CD8-positive, alpha-beta memory T cell (primary cell): ENCODE measurements at places on chromosomes 3 and 15. TPM values are rescaled to one million over a fixed set of nuclear protein-coding genes. Genes with fewer than 3 reads are reported as not detected.

- no peak for DNase-seq
Measured at GRCh38 chr15:91456921-91457320, 356.9 kb downstream of the SV2B start.

DNA sequence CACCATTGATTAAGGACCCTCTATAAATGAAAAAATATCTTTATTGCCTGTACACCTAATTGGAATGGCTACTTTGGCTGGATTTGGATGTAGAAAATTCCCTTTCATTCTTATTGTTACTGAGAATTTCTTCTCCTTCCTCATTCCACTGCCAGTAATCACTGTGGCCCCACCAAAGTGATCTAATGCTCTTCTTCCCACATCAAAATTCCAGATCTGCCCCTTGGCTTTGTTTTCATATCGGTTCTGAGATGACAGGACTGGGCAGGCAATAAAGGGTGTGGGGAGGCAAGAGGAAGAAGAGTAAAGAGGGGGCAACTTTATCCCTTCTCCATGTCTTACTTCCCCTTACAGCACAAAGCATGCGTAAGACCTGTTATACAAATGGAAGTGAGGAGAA, 2.1 kb downstream of the ANKUB1 start:
- no peak for DNase-seq

The DENND4A gene
- 54.3 TPM for total RNA-seq

The DLL4 gene
- total RNA-seq = not detected

DNA sequence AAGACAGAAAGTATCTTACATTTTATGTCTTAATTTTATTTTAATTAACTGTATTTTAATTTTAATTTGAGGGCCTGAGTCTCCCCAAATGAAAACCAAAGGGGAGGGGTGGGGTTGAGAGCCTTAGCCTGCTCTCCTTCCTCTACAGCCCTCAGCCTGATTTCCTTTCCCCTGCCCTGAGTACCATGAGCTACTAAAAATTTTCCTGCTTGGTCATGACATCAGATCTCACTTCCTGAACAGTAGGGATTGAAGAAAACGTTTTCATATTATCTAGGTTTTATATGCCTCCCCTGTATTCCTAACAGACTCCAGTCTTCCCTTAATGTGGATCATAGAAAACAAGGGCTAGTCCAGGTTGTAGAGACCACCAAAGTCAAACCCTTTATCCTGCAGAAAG, 133.9 kb downstream of the MYLK start:
- DNase-seq = no peak

The INKA1 gene
- total RNA-seq = 1.7 TPM

DNA sequence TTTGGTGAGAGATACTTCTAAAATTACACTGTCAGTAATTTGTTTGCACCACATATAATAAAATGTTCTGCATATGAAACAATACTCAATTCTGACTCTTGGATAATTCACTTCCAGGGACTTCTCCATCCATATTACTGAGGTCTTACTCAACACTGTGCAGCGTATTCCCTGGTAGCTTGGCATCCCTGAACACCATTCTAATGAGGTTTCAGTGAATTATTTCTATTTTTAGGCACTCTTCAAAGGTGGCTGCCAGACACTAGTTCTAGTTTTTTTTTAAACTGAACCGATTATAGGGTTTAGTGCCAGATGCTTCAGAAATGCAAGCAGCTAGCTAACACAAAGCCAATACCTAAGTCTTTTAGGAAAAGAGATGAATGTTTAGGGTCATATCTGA, 283.3 kb downstream of the FEZF2 start:
- DNase-seq = no peak

DNA sequence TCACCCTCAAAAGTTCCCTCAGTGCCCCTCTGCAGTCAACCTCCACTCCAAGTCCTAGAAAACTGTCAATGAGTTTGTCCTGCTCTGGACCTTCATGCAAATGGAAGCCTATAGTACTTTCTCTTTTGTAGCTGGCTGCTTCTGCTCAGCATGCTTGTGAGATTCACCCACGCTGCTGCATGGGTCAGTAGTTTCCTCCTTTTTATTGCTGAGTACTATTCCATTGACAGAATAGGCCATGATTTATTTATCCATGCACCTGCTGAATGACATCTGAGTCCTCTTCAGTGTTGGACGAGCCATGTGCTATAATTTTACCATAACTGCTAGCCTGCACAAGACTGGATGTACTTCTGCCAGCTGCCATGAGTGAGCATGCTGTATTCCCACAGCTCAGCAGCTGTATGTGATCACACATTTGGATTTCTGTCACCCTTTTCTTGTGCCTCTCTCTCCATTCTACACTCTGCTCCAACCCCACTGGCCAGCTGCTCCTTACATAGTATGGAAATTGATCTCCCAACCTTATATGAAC, 26.3 kb downstream of the CDCP1 start:
- DNase-seq = no peak

The DPPA2 gene
- not detected for total RNA-seq

The RASGRP1 gene
- total RNA-seq = 64.7 TPM

DNA sequence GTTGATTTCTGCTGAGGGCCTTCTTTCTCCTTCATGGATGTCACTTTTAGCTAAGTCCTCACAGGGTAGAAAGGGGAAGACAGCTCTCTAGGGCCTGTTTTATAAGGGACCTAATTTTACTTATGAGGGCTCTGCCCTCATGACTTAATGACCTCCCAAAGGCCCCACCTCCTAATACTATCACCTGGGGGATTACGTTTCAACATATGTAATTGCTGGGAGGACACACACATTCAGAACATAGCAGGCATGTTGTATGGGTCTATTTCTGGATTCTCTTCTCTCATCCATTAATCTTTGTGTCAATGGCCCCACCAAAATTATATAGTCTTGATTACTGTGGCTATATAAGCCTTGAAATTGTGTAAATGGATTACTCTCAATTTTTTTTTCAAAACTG, 255.0 kb downstream of the CLSTN2 start:
- DNase-seq = no peak

The TRIM59 gene
- total RNA-seq = 31.4 TPM

The FBXW12 gene
- total RNA-seq = not detected

The COL6A5 gene
- not detected for total RNA-seq

DNA sequence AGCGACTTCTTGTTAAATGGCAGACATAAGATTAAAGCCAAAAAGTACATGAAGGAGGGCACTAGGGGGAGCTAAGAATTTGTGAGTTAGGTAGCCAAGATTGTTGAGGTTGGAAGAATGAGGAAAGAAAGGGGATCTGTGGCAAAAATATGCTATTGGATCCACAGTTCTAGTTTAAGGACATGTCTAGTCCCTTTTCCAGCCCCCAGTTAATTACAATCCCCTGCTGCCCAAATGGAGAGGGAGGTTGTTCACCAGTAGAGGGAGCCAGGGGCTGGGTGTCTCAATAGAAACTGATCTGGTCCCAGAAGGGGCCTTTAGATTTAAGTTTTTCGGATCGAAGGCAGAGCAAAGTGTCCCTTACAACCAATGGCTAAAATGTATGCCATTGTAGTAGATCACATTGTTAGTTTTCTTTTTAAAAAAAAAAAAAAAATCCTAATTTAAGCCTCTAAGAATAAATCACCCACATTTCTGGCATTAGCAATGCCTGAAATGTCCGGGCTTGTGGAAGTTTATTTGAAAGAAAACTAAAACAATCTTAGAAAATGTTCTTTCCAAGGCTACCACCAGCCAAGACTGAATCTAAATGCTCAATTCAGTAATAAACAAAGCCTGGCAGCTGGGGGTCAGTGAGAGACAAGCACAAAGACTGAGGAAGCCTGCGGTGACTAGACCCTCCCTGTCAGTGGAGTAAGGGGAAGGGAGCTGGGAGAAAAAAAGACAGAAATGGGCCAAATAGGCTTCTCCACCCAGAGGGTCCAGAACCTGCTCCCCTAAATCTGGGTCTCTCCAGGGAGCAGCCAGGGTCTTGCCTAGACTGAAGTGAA, 7.1 kb downstream of the COL8A1 start:
- no peak for DNase-seq

DNA sequence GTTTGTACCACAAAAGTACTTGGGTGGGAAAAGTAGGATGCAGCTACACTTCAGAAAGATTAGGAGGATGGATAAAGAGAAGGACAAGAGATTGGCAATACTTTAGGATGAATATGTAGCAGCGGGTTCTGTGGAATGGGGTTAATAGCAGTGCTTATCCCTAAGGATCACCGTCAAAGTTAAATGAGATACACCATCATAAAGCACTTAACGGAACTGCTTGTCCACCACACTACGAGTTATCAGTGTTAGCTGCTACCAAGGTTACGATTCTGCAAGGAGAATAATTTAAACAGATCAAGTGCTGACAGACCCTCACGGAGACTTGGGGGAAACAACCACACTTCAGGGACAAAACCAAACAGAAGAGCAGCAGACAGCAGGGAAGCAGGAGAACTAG, 963 bp downstream of the SHQ1 start:
- no peak for DNase-seq

The BDH1 gene
- total RNA-seq = 59.3 TPM

The CCDC54 gene
- total RNA-seq = not detected

GRCh38 chr15:50977162-50977561, 68.7 kb downstream of the AP4E1 start:
- no peak for DNase-seq

The ADCY5 gene
- total RNA-seq = not detected

DNA sequence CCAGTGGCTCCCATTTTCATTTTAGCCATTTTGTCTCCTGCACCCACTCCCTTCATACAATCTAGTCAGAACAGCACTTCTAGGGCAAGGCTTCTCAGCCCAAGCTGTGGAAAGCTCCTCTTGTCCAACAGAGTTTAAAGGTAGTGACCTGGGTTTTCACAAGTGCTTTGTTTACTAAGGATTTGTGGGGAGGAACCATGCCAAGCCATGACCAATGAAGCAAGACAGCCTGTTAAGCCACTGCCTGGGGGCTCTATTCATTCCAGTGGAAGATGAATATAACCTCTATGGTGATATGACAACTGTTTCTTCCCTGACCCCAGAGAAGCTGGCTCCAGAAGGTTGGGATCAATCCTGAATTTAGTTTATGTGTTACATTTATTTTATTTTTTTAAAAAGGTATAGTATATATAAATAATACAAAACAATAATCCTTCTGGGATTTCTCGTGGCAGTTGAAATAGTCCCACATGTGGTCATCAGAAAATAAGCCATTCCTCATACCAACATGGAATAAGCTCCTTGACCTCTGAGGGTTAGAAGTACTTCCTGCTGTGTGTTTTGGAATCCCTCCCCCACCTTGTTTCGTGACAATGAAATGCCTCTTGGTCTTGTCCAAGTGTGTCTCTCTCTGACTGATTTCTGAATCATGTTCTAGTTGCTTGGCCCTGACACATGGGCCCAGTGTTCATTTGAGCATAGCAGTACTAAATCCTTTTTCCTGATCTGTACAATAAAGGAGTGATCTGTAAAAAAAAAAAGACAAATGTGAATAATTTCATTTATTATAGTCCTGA, 13.3 kb upstream of the THUMPD3 start:
- DNase-seq = no peak

DNA sequence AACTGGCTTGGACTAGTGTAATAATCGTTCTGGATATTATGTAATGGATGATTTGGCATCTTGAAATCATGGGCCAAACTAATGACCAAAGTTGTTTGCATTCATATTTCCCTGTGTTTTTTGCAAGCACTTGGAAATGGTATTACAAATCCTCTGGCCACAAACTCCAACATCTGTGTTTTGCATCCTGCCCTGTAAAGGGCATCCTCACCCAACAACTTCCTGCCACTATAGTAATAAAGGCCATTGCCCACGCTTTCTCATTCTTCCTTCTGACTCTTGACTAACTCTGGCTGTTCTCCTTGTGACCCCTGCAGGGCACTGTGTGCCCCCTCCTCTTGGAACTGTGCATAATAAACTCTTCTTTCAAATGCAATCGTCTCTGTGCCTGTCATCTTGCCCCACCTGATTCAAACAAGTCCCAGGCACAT, 25.4 kb upstream of the PSMD6 start:
- DNase-seq = no peak

The EXD1 gene
- total RNA-seq = not detected

GRCh38 chr15:84819291-84819768, 2.2 kb downstream of the ALPK3 start:
- no peak for DNase-seq

- DNase-seq = no peak
Measured at GRCh38 chr3:57154470-57155309, 10.5 kb downstream of the IL17RD start.

DNA sequence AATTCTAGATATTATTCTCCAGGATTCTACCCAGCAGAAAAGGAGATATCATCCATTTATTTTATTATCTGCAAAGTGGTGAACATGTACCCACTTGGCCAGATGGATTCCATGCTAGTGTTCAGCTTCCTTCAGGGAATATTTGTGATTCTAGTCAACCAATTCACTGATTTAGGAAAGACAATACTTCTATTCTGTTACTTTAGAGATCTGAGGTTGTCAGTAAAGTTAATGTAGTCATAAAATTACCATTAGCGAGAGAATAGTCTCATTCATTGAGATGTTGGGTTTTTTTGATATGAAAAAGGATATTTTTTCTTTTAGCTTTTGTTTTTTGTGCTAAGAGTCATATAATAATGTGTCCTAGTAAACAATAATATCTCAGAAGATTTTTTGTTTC, 222.8 kb downstream of the CGGBP1 start:
- DNase-seq = no peak

GRCh38 chr3:37163262-37164015, 10.9 kb downstream of the LRRFIP2 start:
- DNase-seq = no peak

GRCh38 chr3:30764281-30764680, 130.2 kb downstream of the GADL1 start:
- DNase-seq = no peak

DNA sequence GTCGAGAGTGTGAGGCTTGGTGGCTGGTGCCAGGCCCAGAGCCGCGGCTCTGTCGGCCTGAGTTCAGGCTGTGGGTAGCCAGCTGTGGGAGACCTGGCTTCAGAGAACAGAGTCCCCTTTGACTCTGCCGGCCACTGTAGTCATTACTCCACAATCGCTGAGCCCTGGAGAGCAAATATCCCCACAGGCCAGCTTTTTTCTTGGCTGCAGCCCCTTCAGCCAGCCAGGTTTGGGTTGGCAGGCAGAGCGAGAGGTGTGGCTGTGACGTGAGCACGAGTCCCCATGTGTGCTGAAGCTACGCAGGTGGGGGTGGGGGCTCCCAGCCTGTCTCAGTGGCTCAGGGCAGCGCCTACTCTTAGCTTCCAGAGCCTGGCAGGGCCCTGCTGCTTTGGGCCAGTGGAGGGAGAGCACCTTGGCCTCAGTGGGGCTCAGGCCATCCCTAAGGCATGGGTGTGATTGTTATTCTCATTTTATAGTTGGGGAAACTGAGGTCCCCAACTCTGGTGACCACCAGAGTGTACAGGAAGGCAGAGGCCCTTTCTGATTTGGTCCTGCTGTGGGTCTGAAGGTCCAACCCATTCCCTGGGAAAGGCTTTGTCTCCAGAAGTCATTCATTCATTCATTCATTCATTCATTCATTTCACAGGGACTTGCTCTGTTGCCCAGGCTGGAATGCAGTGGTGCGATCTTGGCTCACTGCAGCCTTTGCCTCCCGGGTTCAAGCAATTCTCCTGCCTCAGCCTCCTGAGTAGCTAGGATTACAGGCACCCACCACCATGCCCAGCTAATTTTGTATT, 45.7 kb upstream of the LCTL start:
- DNase-seq = no peak

DNA sequence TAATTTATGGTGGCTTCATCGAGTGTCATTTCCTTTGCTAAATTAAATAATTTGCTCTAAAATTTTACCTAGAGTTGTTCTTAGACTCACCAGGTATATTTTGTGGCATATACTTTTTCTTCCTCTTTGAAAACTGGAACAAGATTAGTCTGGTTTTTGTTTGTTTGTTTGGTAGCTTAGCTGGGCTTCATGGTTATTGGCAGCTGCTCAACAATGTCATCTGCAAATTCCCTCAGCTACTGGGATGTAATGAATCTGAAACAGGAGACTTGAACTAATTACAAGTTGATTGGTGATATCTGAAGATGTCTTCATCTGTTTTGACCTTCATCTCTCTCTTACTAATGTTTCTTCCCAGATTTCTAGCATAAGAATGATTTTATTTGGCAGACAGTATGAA, 270.5 kb upstream of the P2RY1 start:
- DNase-seq = no peak
